ENCODE measurements at places on chromosomes 6 and 20.

DNA sequence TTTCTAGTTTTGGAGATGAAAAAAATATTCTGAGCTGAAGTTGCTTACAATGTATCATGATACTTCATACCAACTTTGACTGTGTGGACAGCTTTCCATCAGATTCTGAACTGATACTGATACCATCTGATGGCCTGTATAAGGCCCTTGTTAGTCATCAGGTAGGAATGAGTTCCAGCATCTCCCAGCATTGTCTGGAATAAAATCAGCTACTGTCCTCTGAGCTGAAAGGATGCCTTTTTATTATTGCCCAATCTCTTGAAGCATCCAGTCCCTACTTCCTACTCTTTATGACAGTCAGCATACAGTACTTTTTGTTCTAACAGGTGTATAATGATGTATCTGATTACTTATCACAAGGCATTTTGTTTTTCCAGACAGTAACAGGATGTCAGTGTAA lies 70.6 kb upstream of the EYA4 start:
- no peak for DNase-seq

GRCh38 chr6:34865107-34865506 lies 22.7 kb downstream of the TAF11 start:
- DNase-seq, result no peak

DNA sequence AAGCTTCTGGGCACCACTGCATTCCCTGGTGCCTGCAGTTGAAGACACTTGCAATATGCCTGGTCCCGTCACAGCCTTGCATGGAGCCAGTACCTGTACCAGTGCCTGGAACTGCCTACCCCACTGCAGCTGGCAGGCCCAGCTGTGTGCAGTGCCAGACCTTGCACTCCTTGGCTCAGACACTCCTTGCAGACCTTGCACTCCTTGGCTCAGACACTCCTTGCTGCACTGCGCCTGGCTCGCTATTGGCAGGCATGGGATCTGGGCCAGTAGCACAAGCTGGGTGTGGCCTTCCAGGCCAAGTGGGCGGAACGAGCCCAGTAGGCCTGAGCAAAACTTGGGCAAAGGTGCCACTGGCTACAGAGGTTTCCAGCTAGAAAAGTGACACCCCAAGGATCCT lies 1189.1 kb downstream of the GRIK2 start:
- DNase-seq, result no peak

DNA sequence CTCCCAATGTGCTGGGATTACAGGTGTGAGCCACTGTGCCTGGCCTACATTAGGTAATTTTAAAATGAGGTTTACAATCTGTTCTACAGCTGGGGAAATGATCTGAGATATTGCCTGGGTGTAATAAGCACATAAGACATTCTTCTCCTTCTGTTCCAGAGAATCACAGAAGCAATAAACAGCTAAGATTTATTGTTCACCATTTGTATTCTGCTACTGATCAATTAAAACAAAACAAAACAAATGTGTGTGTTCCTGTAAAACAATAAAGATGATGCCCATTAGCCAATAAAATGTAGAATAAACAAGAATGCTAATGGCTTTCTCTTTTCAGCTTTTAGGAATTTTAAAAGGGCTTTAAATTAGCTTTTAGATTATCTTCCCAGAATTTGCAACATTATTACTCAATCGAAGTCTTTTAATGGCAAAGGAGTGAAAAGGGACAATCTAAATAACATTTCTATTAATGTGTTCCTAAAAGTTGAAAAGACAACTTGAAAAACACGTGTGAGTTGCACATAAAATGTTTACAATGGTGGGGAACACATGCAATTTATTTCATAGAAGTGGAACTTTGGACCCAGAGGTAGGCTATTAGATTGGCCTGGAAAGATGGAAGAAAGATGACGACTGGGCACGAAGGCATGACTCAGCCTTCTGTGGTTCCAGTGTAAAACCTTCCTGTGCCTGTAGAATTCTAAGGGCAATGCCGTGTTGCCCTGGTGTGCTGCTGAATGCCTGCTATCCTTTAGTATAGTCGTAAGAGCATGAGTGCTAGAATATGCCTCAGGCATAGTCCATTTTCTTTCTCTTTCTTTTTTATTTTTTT lies 29.0 kb upstream of the DEK start:
- DNase-seq, result no peak

GRCh38 chr6:112180095-112180820 lies 74.1 kb downstream of the LAMA4 start:
- peak; percentile 81 for DNase-seq

Data from CD8-positive, alpha-beta T cell (primary cell).